ENCODE measurements at places on chromosomes 1 and 21. TPM values are rescaled to one million over a fixed set of nuclear protein-coding genes. Genes with fewer than 3 reads are reported as not detected.

GRCh38 chr1:243849421-243850201 lies 432 bp downstream of the AKT3 start:
- DNase-seq: no peak

- peak; percentile 52 for DNase-seq
Observed at GRCh38 chr21:29194847-29195246, 64.4 kb downstream of the MAP3K7CL start.

GRCh38 chr1:23135268-23135667 lies 33.4 kb downstream of the LUZP1 start:
- DNase-seq: no peak

GRCh38 chr21:28974531-28975227 lies 18.0 kb downstream of the LTN1 start:
- peak; percentile 91 for DNase-seq

DNA sequence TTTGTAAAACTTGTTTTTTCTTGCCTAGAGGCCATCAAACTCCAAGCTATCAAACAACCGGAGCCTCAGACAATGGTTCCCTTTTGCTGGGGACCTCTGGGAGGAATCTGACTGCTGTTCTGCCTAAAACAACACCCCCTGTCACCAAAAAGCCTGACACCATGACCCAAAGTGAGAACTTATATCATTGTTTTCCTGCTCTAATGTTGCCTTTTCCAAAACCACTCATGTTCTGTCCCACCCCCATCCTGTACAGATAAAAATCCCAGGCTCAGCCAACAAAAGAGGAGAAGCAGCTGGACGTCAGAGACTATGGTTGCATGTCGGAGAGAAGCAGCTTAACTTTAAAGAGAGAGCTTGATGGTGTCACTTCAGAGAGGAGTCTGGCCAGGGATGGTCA lies 327.2 kb upstream of the CXADR start:
- no peak for DNase-seq

- peak; percentile 69 for DNase-seq
Observed at GRCh38 chr1:182149411-182149965, 88.0 kb upstream of the ZNF648 start.

DNA sequence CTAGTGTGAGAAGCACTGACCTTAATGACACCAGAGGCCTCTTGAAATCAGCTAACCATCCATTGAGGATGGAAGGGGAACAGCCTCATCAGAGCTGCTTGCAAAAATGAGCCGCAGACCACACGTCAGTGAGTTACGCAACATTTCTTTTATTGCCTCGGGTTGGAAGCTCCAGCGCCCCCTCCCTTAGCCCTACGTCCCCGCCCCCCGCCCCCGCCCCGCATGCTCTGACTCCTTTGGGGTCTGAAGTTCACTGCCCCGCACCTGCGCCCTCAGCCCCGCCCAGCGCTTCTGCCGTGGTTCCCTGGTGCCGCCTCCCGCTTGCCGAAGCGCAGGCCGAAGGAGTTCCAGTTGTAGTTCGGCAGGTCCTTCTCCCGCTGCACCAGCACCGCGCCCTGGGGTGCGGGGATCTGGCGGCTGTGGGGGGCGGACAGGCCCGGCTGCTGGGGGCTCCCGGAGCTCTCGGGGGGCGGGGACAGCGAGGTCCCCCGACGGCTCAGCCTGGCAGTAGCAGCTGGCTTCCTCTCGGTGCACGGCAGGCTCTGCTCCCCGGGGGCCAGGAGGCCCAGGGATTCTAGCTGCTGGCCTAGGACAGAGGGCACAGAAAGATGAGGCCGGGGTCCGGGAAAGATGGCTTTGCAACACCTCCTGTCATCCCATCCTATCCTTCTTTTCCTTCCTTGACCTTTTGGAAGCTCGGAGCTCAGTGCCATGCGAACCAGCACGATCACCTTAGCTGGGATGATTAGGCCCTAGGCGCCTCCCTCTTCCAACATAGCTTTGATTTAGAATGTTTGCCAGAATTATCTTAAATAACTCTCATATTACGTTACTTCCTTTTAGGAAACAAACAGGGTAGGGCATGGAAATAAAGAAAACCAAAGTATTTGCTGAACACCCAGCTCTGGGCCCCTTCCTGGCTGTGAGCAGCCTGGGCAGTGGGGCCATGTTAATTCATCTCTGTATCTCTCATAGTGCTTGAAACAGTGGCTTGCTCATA lies 5.8 kb downstream of the KISS1 start:
- DNase-seq: peak; percentile 82

DNA sequence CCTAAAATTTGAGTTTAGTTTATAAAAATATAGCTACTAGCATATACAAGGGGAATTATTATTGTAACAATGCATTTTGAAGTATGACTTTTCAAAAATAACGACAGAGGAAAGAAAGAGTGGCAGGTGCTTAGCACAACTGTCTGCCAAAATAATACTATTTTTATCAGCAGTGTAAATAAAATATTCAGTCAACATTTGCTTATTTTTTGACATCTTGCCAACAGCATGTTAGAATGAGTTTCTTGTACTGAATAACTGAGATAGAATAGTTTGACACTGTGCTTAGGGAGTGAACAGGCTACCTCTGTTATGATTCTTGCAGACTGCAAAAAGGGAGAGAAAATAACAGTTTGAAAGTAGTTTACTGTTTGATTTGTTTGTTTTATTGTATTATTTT lies 909.8 kb downstream of the BRINP3 start:
- no peak for DNase-seq

GRCh38 chr1:161499099-161500039 lies 5.9 kb upstream of the FCGR2A start:
- no peak for DNase-seq

- DNase-seq: no peak
Observed at GRCh38 chr1:162300057-162300917, 76.4 kb downstream of the SPATA46 start.

GRCh38 chr1:12626888-12627287 lies 8.9 kb upstream of the DHRS3 start:
- DNase-seq: no peak

DNA sequence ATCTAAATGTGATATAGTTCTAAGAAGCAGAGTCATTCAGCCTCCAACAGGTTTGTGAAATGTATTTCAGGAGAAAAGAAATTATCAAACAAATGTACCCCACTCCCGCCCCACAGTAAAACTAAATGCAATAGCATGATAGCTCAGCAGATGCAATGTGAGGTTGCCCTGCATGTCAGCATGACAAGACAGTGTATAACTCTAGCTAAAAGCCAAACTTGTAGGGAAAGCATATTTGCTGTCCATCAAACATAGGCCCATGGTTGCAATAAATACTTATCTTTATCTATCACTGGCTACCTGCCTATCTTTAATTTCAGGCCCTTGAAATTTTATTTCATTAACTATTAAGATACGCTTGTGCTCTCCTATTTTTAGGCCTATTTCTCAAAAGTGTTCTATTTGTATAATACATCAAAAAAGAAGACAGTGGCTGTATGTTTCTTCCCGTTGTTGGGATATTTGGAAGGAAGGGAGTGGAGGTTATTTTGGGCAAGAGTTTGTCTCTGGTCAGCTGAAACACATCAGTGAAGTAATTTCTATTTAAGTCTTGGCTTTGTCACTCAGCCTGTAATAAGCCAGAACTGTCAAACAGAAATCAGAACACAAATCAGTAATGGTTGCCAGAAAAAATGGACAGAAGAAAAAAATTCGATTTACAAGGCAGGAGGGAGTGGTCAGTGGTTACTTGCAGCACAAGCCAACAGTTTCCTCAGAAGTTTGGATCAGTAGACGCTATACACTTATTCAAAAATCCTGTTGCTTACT lies 307.4 kb upstream of the ADGRL2 start:
- DNase-seq: no peak

DNA sequence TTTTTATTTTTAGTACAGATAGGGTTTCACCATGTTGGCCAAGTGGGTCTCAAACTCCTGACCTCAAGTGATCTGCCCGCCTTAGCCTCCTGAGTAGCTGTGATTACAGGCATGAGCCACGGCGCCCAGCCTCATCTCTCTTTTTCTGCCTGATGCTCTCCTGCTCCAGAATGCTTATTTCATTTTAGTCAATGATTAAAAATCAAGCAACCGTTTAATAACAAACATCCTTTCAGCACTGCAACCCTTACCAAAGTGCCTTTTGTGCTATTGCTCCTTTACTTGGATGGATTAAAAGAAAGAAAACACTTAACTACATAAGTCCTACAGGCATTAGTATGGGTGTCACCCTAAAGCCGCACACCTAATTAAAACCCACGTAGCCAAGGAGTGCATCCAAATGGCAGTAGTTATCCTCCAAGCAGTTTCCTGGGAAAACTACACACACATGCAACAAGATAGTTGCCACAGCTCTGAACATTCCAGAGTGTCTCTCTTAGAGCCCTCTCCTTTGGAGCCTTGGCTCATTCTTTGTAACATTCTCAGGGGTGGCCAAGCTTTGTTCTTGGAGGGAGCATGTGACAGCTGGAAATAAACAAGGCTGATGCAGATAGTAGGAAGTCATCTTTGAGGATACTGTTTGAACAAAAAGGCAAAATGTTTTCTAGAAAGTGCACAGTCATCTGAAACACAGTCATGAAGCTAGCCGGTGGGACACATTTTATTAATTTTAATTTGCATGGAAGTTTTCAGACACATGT lies 51.2 kb downstream of the KCNJ15 start:
- peak; percentile 45 for DNase-seq

- no peak for DNase-seq
Observed at GRCh38 chr1:184647471-184647870, 107.2 kb downstream of the EDEM3 start.

DNA sequence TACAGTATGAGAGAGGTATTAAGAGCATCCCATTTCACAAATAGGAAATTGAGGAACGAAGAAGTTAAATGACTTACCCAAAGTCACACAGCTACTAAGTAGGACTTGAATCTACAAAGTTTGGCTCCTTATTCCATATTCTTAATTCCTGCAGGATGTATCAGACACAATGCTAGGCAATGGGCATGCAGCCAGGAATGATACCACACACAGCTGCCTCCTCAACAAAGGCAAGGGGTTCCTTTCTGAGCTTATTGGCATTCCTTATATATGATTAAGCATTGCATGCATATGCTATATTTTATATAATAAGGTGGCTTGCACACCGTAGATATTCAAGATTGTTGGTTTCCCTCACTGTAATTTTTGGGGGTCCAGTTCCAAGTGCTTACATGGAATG lies 34.2 kb upstream of the JUN start:
- DNase-seq: peak; percentile 63

GRCh38 chr21:35517865-35518264 lies 468.8 kb upstream of the RUNX1 start:
- DNase-seq: no peak

DNA sequence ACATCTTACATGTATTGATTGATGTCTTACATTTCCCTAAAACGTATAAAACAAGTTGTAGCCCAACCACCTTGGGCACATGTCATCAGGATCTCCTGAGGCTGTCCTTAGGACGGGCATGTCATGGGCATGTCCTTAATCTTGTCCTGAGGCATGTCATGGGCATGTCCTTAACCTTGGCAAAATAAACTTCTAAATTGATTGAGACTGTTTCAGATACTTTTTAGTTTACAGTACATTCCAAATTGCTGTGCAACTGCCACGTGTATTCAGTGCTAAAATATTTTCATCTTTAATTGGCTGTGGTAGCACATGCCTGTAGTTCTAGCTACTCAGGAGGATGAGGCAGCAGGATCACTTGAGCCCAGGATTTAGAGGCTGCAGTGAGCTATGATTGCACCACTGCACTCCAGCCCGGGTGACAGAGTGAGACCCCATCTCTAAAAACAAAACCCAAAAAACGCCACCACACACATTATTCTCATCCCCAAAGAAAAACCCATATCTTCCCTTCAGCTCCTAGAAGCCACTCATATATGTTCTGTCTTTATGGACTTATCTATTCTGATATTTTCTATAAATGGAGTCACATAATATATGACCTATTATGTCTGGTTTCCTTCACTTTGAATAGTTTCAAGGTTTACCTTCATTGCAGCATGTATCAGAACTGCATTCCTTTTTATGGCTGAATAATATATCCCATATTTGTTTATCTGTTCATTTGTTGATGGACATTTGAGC lies 96.0 kb upstream of the BTG3 start:
- no peak for DNase-seq

DNA sequence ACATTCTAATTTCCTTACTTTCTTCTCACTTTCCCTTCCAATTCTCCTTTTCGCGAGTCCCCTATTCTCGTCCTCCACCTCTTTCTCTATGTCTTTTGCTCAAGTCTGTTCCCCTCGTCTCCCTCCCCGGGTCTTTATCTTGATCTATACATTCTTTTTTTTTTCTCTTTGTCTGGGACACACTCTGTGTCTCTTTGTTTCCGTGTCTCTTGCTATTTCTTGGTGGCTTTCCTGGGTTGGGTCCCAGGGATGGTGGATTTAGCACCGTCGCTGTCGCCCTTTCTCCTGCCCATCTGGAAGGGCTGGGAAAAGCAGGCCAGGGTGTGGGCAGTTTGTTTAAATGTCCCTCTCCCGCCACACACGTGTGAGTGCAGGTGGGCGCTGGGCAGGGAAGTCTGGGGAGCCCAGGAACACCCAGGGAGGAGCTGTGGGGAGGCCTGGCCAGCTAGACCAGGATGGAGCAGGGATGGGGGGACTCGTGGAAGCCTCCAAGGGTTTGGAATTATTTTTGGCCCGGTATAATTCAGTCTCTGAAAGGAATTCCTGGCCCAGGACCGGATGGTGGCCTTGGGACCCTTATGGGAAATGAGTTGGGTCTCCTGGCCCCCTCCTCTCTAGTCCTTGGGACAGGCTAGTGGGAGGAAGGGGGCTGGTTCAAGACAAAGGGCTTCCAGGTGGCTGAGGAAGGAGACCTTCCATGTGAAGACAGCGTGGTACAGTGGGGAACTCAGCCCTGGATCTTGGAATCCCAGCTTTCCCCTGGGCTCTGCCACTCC lies 9.5 kb upstream of the ID3 start:
- no peak for DNase-seq

- no peak for DNase-seq
Observed at GRCh38 chr1:187956975-187957374, 1128.2 kb downstream of the PLA2G4A start.

GRCh38 chr1:170097449-170097948 lies 23.0 kb upstream of the KIFAP3 start:
- DNase-seq: no peak

DNA sequence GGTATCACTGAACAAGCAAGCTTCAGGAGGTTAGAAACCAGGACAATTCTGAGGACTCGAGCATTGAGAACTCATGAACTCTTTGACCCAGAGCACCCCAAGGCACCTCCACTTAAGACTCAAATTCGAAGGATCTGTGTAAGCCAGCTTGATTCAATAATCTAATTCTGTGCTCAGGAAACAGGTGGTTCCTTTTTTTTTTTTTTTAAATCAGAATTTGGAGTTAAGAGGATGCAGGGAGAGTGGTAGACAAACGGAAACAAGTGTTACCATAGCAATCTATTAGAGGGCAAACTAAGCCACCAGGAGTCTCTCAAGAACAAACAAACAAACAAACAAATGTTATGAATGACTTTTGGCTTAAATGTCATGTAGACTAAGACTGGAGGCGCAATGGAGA lies 53.8 kb upstream of the DPH5 start:
- no peak for DNase-seq

- DNase-seq: no peak
Observed at GRCh38 chr21:43643193-43643592, 16.1 kb downstream of the HSF2BP start.

CRNN gene
- not detected for total RNA-seq

HCN3 gene
- 1.6 TPM for total RNA-seq

CLDN17 gene
- total RNA-seq: not detected

PGLYRP3 gene
- not detected for total RNA-seq

PPM1J gene
- 1.3 TPM for total RNA-seq

NCF2 gene
- total RNA-seq: not detected

ZNF362 gene
- 12.2 TPM for total RNA-seq

All from fibroblast of villous mesenchyme (primary cell).